ENCODE measurements at places on chromosomes 1 and 21.

GRCh38 chr1:18107369-18108298 lies at the start of gene IGSF21:
Gene IGSF21 (plus strand): TSS chr1:18107798. CDS start chr1:18108129, 331 bp downstream.
- DNase-seq: no peak

- DNase-seq: no peak
Observed at GRCh38 chr21:36306872-36307534, 13.0 kb upstream of the MORC3 start.

GRCh38 chr21:34023691-34024373 lies 49.5 kb upstream of the MRPS6 start:
- no peak for DNase-seq

DNA sequence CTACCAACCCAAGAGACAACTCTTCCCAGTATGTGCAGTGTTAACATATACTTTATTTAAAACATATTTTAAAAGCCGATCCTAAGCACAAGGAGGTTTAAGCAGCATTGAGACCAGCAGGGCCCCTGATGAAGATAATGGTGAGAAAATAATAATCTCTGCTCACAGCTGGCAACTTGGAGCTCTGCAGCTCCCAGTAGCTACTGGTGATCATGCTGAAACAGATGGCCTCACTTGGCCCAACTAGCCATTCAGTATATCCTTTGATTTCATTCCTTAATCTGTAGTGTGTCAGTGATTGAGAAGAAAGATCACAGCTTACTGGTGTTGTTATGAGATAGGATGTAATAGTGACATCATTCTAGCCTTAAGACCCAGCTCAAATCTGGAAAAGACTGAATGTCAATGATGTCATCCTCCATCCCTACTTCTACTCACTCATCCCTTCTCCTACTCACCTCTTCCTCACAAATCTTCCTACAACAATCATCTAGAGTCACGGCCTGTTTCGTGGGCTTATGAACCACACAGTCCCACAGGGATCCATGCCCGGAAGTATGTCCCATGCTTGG lies 817.9 kb downstream of the PLA2G4A start:
- DNase-seq: no peak

DNA sequence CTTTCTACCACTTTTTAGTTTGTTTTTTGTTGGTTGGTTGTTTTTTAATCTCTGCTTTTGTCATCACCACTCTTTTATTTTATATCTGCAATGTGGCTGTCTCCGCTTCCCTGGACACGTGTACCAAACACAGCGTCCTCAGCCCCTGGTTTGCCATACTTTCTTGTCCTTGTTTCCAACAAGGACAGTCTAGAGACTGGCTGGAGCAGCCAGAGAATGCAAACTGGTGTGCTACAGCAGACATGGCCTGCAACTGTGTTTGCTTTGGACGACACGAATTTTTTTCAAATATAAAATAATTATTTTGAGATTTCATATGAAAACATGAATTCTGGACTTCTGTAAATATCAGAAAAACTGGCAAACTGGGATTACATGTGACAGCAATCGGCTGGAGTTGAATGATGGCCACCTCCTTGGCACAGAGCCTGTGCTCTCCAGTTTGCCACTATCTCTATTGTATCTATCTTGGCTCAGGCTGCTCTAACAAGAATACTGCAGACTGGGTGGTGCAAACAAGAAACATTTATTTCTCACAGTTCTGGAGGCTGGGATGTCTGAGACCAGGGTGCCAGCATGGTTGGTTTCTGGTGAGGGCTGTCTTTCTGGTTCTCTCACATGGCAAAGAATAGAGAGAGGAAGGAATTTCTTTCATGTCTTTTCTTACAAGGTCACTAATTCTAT lies 34.6 kb upstream of the POU2F1 start:
- no peak for DNase-seq

DNA sequence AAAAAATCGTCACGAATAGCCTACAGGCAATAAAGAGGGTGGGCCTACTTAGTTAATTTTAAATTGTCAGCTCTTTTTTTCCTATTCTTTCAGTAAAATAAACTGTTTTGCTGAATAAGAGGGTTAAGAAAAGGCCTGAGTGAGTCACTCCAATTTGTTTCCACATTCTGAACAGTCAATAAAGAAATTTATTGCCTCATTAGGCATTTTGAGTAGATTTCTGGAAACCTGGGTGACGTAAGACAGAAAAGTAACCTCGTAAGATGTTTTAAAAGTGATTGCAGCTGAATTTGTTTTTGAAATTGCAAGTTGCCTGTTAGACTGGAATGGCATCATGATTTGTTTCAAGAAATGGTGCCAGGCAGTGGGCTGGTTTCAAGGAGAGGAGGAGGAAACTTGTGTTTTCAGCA lies 439.3 kb downstream of the USP25 start:
- DNase-seq: no peak

DNA sequence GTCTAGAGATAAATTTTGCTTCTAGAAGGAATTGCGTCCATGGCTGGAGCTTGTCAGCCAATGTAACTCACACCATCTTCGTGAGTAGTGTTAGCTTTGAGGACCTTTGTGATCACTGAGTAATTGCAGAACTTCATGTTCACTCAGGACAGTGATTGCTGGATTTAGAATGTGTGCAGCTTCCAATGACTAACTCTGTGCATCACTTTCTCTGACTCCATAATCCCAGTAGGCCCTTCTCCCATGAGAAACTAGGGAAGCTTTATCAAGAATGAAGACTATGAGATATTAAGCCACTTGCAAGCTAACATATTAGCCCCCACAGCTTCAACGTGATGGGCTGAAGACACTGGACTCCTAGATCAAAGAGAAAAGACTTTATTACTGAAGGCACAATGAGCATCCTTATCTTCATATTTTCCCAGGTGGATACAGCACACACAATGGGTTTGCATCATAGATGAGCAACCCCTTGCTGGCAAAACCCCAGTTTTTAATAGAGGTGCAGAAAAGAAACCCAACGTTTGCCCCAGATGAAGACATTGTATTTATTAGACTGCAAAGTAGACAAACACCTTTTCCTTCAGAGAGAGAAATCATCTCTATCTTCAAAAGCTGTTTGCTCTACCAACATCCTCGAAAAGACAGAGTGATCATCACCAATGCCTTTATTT lies 561.0 kb downstream of the LTN1 start:
- DNase-seq: no peak

GRCh38 chr1:58780411-58780810 lies 3.4 kb downstream of the JUN start:
- no peak for DNase-seq

DNA sequence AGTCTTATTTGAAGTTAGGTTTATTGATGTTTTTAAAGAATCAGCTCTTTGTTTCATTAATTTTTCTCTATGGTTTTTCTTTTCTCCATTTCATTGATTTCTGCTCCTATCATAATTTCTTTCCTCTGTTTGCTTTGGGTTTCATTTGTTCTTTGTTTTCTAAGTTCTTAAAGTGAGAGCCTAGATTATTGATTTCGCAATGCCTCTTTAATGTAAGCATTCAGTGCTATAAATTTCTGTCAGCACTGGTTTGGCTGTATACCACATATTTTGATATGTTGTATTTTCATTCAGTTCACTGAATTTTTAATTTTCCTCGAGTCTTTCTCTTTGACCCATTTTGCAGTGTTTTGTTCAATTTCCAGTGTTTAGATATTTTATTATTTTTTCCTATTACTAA lies 68.7 kb downstream of the DNAH14 start:
- no peak for DNase-seq

DNA sequence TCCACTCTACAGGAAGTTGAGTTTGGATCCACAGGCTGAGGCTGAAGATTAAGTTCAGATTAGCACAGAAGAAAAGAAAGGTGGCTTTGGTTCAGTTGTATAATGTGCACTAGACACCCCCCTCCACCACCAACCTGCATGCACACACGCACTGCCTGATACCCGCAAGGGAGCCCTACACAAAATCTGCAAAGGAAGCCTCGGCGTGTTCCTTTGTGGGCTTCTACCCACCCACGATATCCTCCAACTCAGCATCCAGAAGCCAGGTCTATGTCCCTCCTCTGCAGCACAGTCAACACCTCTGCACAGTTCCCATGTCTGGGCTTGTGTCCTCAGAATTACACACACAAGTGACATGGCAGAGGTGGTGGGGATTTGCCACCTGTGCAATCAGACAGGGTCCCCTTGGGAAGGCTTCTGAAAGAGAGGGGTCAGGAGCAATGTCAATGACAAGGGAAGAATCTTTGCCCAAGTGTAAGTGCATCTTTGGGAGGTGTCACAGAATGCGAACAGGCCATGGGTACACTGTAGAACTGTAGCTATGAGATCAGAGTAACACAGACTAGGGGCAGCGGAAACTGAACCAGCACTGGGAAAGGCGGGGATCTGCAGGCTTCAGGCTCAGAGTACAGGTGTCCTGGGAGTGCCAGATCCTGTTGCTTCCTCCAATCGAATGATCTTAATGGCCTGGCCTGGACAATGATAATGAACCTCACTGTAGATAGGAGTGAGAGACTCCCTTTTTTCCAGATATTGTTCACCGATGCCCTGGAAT lies 148.6 kb upstream of the ETV3 start:
- DNase-seq: no peak

DNA sequence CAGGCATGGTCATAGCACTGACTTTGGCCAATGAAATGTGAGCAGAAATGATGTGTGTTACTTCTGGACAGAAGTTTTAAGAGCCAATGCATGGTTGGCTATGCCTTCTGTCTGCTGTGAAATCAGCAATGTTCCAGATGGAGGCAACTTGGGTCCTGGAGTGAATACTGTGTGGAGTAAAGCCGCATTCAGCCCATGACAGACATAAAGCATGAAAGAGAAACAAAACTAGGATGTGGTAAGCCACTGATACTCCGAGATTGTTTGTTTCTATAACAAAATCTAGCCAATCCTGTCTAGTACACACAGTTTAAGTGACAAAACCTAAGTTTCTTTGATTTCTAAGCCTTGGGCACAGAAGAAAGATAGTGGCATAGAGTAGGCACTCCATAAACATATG lies 47.1 kb upstream of the ARHGAP29 start:
- no peak for DNase-seq

GRCh38 chr1:158102881-158103674 lies 77.6 kb upstream of the CD1D start:
- no peak for DNase-seq

GRCh38 chr21:31425138-31425537 lies 81.1 kb upstream of the TIAM1 start:
- no peak for DNase-seq

- DNase-seq: no peak
Observed at GRCh38 chr21:28776251-28776650, 216.4 kb downstream of the LTN1 start.

DNA sequence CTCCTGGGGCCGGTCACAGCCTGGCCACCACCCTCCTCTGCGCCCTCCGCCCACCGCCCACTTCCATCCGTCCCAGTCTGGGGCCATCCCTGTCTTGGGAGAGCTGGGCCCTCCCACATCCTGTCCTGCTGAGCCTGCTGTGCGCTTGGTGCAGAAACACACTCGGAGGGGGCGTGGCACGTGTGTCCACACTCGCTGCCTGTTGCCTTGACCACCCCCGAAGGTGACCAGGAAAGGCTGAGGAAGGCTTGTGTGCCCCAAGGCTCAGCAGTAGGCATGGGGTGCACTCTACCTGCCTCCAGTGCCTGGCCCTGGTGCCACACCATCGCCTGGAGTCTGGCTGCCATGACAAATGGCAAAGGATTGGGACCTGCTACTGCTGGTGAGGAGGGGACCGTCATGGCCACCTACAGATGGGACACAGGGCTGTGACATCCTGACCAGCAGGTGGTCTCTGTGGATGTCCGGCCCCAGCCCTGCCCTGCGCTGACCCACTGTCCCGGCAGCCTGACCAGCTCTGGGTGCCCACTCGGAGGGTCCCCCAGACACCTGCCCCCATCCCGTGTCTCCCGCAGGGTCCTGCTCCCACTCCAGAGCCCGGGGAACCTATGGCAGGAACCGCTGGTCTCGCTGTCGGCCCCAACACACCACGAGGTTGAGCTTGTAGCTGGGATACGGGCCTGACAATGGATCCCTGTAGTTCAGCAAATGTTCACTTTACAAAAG lies 23.2 kb upstream of the PTTG1IP start:
- no peak for DNase-seq

DNA sequence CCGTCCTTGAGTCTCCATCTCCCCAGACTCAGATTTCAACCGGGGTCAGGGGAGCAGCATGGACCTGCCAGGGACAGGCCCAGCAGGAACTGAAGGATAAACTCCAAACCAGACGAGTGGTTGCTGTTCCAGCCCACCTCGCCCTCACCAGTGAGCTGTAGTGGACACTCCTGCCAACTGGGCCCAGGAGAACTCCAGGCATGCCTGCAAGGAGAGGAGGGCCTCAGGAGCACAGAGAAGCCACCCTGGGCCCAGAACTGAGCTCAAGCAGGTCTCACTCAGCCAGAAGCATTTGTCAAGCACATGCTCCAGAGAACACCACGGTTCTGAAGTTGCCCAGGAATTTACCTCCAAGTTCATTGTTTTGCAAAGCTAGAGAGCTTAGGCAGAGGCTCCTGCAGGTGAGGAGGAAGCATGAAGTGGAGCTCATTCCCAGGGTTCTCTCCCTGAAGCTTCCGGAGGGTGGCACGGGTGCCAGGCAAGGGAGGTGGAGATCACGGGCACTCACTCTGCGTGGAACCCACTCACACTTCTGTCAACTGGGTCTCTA lies 61.0 kb downstream of the MATN1 start:
- peak; percentile 29 for DNase-seq

DNA sequence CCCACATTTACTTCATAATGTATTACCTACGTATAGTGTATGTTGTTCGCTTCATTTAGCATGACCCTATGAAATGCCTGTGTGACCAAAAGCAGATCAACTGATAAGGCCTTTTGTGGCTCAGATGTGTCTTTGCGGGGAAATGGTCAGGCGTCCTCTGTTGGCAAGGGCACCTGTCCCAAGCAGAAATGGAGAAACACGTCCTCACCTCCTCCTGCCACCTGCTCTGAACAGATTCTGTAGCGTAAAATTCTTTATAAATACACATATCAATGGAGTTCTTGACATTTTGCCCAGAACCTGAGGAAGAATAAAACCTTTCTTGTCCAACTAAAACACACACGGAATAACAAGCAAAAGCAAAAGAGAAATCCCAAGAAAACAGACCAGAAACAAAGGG lies 417.9 kb downstream of the KIF26B start:
- DNase-seq: no peak

- DNase-seq: no peak
Observed at GRCh38 chr1:109659997-109660690, 4.2 kb downstream of the GSTM4 start.

GRCh38 chr1:41323243-41323642 lies 38.0 kb upstream of the FOXO6 start:
- DNase-seq: peak; percentile 23

GRCh38 chr1:31567956-31568570 lies 8.3 kb upstream of the TINAGL1 start:
- DNase-seq: peak; percentile 70

Measured in posterior vena cava (tissue), 2 donors.